ELF-1 (cell line): ENCODE measurements at places on chromosomes 5 and 9.
A peak's percentile ranks its signal among the peaks of the same experiment; 100 is the strongest.

DNA sequence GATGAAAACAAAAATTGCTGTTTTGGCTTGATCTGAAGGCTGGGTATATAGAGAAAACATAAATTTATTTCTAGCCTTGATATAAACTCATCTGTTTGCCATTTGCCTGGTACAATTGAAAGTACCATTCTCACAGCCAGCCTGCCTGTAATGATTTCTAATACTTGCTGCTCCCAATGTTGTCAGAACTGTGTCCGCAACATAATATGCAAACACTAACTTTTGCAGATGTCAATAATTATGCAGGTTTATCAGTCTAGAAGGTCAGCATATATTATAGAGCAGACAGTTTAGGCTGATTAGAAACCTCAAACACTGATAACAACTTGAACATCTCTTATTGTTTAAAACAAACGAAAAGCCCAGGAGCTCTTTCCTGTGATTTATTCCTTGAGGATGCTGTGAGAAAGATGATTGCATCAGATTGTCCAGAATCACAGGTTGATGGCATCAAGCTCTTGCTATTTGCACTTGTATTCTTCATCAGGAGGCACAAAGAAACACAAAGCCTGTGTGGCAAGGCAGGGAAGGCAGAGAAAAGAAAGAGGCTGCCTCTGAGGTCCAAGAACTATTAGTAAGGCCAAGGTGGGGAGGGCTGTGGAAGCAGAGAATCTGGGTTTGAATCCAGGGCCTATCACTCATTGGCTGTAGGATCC is 21.4 kb upstream of the HMHB1 start:
- no peak for DNase-seq

- no peak for DNase-seq
Observed at GRCh38 chr5:151722546-151722945, 35.8 kb upstream of the SPARC start.

GRCh38 chr5:107100121-107100520 is 570.6 kb downstream of the EFNA5 start:
- DNase-seq, result no peak

DNA sequence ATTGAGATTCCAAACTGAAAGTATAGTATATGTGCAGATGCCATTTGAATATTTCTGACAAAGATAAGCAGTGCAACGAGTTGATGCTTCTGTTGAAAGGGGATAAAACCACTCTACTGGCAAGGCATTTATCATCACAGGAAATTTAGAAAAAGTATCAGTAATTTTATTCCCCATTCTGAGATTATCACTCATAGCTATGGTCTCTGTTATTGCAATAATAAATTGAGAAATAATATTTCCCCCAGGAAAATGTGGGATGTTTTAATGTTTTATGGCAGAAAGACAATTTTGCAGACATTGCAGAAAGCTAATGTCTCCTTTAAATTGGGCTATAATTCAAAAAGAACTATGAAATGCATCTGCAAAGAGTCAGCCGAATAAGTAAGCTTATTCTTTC is 1612.7 kb upstream of the ACO1 start:
- no peak for DNase-seq

GRCh38 chr5:91007251-91007650 is 375.9 kb downstream of the ARRDC3 start:
- DNase-seq, result no peak

GRCh38 chr5:121967187-121967586 is 5.4 kb downstream of the SRFBP1 start:
- DNase-seq, result no peak

DNA sequence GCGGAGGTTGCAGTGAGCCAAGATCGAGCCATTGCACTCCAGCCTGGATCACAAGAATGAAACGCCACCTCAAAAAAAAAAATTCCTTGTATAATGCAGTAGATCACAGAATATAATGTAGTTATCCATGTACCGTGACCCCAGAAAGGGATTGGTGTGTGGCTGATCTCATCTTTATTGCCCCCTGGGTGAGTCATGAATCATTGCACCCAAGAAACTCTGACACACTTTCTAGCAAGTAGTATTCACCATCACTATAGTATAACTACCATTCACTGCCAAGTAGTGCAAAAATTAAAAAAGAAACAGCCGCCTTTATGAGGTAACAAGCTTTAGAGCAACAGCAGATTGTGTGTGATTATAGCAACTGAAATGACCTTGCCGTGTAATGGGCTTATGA is 23.7 kb upstream of the ANKH start:
- DNase-seq, result no peak

- DNase-seq, result peak; percentile 21
Observed at GRCh38 chr5:65663804-65664521, 39.1 kb downstream of the SHLD3 start.

DNA sequence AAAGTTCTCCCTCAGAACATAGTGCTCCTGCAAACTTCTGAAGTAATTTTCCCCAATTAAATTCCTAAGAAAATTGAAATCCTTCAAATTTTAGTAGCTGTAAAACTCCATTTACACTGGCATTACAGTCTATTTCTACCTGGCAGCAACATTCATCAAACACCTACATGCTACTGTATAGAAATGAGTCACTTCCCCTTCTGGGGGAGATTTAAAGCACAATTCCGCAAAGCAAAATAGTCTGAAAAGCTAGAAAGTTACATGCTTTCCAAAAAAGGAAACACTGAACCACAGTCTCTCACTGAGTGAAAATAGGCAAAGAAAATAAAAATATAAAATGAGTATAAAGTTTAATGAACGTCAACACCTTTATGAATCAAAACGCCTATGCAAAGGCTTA is 43.3 kb downstream of the MCTP1 start:
- DNase-seq, result no peak

- no peak for DNase-seq
Observed at GRCh38 chr5:71587766-71588532, 809 bp downstream of the MCCC2 start.

DNA sequence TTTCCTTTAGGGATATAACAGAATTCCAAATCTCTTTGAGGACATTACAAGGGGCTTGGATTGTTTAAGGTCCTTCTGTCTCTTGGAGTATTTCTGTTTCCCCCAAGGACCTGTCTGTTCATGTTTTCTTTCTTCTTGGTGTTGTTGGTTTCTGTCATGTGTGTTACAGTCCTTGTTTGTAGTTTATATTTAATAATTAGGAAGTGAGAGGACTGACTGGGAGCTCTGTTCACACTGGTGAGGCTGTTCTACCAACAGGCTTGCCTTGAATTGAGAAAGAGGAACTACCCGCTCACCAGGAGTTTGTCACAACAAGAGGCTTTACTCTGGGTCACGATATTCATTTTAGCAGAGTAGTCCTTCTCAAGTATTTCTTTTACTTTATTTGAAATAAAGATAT is 119.2 kb upstream of the SV2C start:
- no peak for DNase-seq

DNA sequence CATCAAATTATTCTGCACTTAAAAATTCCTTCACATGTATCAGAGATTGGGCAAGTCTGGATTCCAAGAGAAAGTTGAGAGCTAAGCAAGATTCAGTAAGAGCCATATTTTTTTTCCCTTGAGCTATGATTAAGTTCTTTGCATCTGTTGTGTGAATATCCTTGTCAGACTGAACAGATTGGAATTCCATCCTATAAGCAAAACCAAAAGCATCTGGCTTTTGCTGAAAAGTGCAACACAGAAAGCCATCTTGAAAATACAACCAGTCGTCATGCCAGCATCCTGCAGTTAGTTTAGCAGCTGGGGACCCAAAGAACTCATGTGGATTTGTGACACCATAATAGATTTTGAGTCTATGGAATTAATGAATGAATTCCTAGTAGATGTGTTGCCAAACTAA is 316.9 kb downstream of the MTRR start:
- DNase-seq, result no peak

GRCh38 chr9:16726029-16726428 is 144.4 kb downstream of the BNC2 start:
- DNase-seq, result no peak

- no peak for DNase-seq
Observed at GRCh38 chr5:180595381-180596114, 4.2 kb upstream of the SCGB3A1 start.

DNA sequence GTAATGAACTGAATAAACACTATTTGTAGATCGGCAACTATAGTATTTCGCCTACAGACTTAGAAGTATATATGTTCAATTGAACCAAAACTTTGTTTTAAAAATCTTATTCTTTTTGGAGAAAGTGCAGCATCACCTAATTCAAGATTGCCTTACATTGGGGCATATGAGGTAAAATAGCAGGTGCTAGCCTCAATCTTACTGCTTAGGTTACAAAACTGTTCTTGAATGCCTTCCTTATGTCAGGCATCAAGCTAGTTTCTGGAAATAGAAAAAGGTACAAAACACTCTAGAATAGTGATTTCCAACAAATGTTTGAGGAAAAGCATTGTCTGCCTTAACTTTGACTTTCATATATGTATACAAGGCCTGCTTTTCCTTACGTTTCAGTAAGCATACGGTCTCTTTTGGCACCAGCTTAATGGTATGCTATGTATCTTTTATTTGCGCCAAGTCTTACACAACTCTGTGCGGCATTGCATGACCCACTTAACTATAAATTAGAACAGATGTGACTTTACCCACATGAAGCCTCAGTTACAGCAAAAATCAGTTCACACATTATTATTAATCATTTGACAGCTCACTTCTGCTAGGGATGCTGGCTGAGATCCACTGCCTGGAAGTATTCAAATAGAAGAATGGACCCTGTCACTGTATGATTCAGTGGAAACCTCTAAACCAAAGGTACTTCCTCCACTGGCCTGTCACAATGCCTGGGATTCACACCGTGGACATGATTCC is 174.1 kb downstream of the PRELID2 start:
- no peak for DNase-seq

GRCh38 chr9:132732326-132733259 is 62.3 kb downstream of the GTF3C4 start:
- no peak for DNase-seq

GRCh38 chr9:68545033-68545705 is 4.5 kb upstream of the TMEM252 start:
- DNase-seq, result no peak

GRCh38 chr5:132096904-132097303 is 23.3 kb downstream of the CSF2 start:
- DNase-seq, result no peak

DNA sequence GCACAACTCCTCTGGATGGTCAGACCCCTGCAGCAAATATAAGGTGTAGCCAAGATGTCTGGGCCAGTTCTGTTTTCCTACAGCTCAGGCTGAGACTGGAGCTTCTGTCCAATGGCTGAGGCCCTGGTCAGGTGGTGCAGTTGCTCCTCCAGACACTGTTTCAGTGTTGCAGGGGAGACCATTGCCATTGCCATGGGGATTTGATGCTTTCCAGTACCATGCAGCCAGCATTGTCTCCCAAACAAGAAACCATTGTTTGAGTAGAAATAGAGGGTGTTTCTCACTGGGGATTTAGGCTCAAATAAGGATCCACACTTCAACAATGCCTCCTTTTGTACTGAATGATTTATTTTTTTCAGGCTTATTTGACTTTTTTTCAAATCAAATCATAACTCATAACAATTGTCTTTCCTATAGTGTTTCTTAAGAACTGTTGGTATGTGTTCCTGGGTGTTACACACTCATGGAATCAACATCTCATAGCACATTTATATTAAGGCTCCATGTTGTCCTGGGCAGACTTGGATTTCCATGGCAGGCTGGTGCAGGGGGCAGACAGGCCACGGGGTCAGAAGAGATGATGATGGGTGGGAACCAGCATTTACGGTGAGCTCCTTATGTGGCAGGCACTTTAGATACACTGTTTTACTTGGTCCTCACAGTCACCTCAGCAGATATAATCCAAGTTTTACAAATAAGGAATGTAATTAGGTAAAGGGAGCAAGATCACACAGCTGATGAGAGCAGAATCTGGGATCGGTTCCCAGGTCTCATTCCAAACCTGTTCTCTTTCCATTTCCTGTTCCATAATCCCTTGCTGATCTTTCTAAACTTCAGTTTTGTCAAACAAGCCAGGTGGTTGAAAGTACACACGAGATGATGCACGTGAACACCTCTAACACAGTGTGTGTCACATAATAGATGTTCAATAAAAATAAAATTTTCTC is 95.9 kb upstream of the GNAQ start:
- DNase-seq, result no peak

- no peak for DNase-seq
Observed at GRCh38 chr5:167530548-167530947, 760.9 kb upstream of the WWC1 start.

DNA sequence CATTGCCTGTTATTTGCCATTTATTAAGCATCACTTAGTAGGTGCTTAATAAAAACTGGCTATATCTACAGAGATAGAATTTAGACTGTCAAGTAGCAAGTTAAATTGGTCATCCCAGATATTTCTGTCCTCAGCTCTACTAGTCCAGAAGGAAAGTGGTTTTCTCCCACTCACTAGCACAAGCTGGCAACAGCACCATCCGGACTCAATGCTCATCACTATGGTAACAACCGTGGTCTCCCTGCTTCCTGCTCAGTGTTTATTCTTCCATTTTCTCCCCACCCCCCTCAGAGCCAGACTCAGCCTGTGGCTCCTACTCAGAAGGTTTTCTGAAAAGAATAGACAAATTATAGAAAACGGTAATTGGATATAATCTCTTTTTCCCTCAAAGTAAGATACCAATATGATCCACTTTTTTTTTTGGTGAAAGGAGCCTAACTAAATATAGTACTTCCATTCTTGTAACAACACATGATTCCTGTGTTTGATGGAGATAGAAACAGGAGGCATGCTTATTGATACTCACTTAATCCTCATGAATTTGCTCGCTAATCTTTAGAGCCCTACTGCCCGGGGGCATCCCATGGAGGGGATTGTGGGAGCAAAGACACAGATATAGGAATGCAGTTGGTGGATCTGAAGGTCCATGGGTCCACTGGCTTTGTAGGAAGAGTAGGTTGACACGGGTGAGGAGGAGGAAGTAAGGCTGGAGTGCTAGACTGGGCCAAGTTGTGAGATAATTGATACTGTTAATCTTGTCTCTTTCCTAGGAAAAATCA is 191.4 kb downstream of the MAN2A1 start:
- no peak for DNase-seq

DNA sequence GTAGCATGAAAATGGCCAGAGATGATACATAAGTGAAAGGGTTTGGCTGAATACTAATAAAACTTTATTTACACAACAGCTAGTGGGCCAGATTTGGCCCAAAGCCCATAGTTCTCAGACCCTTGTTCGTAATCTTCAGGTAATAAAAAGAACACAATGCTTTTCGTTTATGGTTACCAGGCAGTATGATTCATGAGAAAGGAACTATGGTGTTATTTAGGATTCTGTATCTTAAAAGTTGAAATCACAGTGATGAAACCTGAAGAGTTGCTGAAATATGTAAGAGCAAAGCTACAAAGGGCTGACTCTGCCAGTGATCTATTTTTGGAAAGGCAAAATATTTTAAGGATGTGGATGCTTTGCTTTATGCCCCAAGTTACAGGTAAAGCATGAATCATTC is 192.7 kb downstream of the SMC2 start:
- DNase-seq, result no peak

DNA sequence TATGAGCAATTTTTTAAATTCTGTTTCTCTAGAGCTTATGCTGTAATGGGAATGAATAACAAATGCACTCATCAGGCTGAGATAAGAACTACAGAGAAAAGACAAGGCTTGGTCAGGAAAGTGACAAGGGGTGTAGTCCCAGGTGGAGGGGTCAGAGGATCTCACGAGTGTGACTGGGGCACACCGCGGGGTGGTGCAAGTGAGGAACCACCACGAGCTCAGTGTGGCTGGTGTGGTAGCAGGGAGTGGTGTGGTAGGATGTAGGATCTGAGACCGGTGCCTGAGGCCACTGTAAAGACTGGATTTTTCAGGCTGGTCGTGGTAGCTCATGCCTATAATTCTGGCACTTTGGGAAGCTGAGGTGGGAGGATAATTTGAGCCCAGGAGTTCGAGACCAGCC is 9.0 kb downstream of the ANXA6 start:
- no peak for DNase-seq

- DNase-seq, result peak; percentile 58
Observed at GRCh38 chr9:124257070-124257843, 492 bp upstream of the NEK6 start.

GRCh38 chr9:98579700-98580099 is 129.0 kb downstream of the GABBR2 start:
- no peak for DNase-seq
